ENCODE measurements at places on chromosomes 2 and 18.

DNA sequence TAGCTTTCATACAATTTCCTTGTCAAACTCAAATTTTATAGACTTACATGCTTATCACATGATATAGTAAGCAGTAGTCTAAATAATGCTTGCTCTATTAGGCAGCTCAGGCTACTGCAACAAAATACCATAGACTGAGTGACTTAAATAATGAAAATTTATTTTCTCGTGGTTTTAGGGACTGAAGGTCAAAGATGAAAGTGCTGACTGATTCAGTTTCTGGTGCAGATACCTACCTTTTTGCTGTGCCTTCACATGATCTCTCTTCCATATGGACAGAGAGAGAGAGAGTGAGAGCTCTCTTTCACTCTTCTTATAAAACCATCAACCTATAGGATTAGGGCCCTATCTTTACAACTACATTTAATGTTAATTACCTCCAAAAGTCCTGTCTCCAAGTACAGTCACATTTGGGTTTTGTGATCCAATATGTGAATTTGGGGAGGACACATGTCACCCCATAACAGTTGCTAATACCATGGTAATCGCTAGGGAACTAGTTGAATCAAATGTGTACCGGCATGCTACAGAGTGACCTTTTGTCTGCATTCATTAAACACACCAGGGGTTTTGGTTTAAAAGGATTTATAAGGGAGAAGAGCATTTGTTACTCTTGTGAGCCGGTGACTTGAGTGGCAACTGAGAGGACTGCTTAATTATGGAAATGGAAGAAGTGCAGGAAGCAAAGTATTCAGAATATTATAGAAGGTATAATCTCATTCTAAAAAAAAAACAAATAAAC, 723.4 kb upstream of the LRRTM4 start:
- no peak for DNase-seq

DNA sequence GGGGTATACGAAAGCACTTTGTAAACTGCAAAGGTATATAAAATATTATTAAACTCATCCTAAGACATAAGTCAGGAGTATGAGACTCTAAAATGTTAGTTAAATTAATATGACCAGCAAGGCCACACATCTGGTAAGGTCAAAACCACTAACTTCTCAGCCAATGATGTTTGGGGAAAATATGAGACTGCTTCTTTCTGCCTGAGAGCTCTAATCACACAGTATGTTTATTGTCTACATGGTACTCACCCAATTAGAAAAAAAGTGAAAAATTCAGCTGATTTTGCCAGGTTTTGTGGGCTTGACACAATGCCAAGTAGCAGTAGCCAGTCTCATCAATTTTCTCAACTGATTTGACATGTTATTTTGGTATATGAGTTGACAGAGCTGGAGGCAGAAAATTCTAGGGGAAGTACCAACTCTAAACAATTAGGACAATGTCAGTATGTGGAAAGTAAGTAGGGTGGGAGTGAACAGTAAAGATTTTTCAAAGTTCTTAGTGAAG, 87.3 kb downstream of the ALK start:
- DNase-seq, result no peak

DNA sequence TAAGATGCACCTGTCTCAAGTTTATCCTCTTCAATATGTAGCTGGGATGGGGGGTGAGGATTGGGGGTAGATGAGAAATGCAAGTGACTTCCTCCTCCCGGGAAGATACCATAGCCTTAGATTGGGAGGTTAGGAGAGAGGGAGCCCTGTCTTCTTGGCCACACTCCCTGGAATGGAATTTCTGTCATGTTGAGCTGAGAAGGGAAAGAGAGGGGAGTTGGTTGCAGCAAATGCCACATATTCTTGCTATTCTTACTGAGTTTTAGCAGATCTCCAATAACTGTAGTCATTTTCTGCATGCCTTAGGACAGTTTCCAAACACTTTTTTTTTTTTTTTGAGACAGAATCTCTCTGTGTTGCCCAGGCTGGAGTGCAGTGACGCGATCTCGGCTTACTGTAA, 35.9 kb downstream of the TAF4B start:
- DNase-seq, result no peak

DNA sequence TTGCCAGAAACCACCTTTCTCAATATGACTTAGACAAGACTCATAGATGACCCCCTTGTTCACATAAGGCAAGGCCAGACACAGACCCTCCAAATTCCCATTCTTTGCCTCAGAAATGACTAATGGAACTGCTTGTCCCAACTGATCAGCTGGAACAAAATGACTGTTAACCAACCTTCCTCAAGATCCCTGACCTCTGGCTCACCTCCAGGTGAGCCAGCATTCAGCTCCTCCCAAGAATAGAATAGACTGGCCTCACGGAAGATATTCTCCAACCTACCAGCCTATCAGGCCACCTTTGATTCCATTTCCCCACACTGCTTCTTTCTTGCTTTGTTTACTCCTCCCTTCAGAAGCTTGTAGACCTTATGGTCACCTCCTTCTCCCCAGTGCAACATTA, 195.7 kb upstream of the VWC2L start:
- DNase-seq, result no peak

- no peak for DNase-seq
Measured at GRCh38 chr2:105113616-105114291, 75.9 kb downstream of the MRPS9 start.

DNA sequence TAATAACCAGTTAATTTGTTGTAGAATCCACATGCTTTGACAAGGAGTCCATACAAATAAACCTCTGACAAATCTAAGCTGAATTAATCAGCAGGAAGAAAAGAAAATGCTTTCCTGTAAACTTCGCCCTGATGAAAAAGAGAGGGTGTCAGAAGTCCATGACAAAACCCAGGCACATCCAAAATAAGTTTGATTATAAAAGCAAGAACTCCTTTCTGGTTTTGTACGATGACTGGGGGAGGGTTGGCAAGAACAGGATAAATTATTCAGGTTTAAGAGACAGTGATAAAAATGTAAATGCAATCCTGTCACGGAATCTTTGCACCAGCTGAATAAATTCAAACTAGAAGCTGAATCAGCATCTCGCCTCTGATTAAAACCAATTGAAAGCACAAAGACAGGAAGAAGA, 469.2 kb upstream of the TNP1 start:
- no peak for DNase-seq

GRCh38 chr2:116511426-116511825, 1303.1 kb upstream of the DDX18 start:
- no peak for DNase-seq

GRCh38 chr18:55234366-55235093, 275.3 kb upstream of the CCDC68 start:
- peak; percentile 31 for DNase-seq

- DNase-seq, result no peak
Measured at GRCh38 chr2:10318345-10318744, 15.6 kb downstream of the HPCAL1 start.

DNA sequence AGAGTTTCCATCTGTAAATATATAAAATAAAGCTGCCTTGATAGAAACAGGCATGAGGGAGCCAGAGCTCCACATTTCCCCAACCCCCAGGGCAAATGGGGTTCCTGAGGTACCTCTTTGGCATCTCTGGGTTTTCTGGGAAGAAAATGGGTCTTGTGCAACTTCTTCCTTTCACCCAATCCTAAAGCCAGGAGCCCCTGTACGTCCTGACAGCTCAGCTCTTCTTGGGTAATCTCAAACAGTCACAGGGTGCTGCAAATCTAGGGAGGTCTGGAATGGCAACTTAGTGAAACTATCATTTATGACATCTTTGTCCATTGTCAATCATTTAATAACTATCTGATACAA, 36.6 kb upstream of the STAT1 start:
- DNase-seq, result peak; percentile 87

DNA sequence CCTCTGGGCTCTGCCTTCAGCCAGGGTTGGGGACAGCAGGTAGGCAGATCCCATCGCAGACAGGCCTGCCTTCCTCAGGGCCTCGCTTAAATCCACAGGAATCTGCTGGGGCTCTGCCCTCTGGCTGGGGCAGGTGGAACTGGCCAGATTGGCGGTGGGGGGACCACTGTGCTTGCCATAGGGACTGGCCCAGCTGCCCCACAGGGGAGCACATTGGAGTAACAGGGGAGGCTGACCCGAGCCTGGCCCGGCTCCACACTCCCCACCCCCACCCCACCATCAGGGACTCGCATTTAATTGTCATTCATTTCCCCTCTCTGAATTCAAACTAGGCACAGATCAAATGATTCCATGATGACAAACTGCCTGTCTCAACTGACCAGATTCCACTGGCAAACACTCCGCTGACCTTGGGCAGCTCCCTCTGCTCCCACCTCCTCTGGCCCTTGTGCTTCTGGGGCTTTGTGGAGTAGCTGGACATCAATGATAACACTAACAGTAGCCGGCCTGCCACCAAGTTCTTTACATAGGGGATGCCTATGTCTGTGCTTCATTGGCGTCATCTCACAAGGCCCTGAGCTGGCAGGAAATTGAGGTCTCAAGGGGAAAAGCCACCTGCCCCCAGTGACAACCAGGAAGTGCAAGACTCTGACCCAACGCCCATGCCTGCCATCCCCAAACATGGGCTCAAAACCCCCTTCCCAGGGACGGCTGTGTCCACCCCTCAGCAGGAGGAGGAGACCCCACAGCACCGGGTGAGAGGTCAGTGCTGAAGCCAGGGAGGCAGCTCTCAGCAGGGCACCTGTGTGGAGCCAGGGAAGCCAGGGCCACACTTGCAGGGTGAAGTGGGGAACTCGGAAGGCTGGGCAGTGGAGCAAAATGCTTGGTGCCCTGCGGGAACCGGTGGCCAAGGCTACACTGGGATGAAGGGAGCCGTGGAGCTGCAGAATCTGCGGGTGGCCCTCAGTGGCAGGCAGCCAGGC, 2.1 kb upstream of the B3GNT7 start:
- no peak for DNase-seq

- DNase-seq, result no peak
Measured at GRCh38 chr2:167843217-167843616, 404.2 kb downstream of the STK39 start.

Measured in AG04449 (cell line).